ENCODE measurements at places on chromosomes 13 and 19.
A peak's percentile ranks its signal among the peaks of the same experiment; 100 is the strongest.

DNA sequence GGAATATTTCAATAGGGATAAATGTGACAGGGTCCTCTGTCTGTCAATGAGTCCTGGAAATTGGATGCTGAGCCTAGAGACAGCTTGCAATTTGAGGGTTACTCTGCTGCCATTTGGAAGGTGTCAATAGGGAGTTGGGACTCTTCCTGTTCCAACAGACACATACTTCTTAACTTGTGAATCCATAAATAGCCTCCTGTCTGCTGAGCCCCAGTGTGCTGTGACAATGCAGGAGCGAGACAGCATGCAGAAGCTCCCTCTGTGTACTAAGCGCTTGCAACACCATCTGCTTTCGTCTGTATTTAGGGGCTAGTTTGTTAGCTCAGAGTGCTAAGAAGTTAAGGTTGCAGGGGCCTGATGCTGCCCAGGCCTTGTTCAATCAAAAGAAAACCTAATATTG is 58.5 kb upstream of the GPR12 start:
- DNase-seq, result no peak

- DNase-seq, result peak; percentile 90
These were observed 3.3 kb upstream of the TM6SF2 start for GRCh38 chr19:19276386-19276785.

DNA sequence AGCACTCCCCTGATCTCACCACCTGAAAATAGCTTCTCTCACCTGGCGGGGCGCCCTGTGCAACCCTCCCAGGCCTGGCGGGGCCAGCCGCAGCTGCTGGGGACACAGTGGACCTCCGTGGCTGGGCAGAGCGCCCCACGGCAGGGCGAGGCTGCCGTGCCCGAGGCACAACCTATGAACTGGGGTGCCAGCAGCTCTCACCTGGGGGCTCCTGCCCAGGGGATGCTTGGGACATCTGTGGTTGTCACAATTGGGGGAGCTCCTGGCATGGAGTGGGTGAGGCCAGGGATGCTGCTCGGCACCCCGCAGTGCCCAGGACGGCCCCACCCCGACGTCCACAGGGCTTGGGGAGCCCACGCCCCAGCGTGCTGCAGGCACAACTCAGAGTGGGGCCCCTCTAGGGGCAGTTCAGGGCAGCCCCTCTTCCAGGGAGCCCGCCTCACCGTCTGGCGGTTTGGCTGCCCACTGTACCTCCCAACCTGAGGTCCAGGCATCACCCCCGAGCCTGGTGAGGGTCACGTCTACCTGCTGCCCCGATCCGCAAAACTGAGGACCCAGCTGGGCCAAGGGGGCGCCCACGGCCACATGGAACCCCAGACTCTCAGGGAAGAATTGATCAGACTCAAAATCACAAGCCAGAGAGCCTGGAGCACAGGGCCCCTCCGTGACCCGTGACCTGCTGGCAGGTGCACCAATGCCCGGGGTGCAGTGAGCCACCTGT is 5.7 kb downstream of the TMEM259 start:
- DNase-seq, result no peak

DNA sequence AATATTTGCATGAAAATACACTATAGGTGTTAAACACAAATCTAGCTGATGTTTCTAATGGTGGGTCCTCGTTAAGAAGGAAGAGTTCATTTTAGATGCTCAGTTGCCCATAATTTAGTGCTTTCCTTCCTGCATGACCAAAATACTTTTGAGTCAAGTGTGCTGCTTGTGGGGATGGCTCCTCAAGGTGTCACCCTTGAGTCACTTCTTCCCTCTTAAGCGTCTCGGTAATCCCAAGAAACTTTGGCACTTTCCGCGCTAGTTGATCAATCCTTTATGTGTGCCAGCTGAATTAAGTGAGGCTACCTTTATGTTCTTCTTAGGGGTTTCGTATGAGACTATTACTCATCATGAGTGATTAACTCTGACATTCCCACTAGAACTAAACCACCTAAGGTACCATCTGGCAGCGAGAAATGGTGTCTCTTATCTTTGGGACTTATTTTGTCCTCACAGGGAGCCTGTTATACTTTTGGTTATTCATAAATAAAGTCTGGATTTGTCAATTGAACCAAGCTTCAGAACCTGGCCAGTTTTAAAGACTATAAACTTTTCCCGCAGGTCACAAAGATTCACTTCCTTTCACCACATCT is 106.8 kb downstream of the NHLRC3 start:
- DNase-seq, result peak; percentile 70

DNA sequence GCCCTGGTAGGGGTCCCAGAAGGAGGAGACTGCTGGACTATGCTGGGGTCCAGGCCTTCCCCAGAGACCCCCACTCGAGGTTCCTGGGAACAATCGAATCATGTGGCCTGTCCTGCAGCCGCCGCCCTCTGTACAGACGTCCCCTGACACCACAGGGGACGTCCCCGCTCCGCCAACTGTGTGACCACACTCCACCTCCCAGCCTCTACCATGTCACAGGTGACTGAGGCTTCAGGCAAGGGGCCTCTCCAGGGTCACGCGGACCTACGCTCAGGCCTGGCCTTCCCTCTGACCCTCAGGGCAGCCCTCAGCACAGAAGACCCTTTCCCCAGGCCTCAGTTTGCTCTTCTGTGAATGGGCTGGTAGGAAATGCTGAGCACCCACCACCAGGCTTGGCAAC is 13.1 kb upstream of the TMEM161A start:
- no peak for DNase-seq

- no peak for DNase-seq
These were observed 158.1 kb downstream of the ZNF486 start for GRCh38 chr19:20325151-20325550.

DNA sequence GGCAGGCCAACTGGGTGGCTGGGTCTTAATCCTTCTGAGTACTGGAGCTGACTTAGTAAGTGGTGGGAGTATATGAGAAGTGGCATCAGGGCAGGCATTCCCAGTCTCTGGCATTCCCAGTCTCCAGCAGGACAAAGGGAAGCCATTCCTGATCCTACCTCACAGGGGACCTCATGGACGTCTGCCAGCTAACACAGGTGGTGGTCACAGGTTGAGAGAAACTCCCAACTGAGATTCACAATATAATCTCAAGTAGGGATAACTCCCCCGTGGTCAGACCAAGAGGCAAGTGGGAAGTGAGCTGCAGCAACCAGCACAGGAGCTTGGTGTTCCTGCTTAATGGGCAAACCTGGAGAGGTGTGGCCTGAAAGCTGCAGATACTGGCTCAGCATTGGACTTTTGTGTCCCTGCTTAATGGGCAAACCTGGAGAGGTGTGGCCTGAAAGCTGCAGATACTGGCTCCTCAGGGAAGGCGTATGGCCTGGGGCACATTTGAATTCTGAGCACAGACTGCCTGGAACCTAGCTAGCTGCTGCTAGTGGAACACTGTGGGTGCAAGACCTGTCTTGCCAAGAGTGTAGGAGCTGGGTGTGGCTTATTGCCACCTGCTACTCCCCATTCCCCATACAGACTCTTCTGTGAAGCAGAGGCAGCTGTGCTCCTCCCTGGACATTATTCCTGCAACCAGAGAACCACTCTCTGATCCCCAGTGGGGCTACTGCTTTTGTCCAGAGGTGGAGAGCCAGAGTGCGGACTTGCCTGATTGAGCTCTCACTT is 25.9 kb upstream of the OR10H2 start:
- DNase-seq, result peak; percentile 38

GRCh38 chr19:19655051-19655594 is 8.4 kb downstream of the ATP13A1 start:
- DNase-seq, result no peak

DNA sequence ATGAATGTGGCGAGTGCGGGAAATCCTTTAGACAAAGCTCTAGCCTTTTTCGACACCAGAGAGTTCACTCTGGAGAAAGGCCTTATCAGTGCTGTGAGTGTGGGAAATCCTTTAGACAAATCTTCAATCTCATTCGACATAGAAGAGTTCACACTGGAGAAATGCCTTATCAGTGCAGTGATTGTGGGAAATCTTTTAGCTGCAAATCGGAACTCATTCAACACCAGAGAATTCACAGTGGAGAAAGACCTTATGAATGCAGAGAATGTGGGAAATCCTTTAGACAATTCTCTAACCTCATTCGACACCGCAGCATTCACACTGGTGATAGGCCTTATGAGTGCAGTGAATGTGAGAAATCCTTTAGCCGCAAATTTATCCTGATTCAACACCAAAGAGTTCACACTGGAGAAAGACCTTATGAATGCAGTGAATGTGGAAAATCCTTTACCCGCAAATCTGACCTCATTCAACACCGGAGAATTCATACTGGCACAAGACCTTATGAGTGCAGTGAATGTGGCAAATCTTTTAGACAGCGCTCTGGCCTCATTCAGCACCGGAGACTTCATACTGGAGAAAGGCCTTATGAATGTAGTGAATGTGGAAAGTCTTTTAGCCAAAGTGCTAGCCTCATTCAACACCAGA is 5.7 kb downstream of the ZNF551 start:
- DNase-seq, result no peak

GRCh38 chr19:38852231-38853044 is 2.7 kb upstream of the HNRNPL start:
- DNase-seq, result peak; percentile 66
